ENCODE measurements at places on chromosomes 11 and 22. TPM values are rescaled to one million over a fixed set of nuclear protein-coding genes. Genes with fewer than 3 reads are reported as not detected.

NNMT gene
- total RNA-seq = not detected

HIKESHI gene
- total RNA-seq = 38.2 TPM

CD44 gene
- 742 TPM for total RNA-seq

CHORDC1 gene
- total RNA-seq = 95.6 TPM

SDHD gene
- total RNA-seq = 129 TPM

ART1 gene
- not detected for total RNA-seq

CTSD gene
- 127 TPM for total RNA-seq

EMID1 gene
- 9.6 TPM for total RNA-seq

FJX1 gene
- total RNA-seq = 13.7 TPM

ELF5 gene
- total RNA-seq = 0.32 TPM

QSER1 gene
- total RNA-seq = 48.0 TPM

SPTBN2 gene
- 18.5 TPM for total RNA-seq

UCP3 gene
- 1.3 TPM for total RNA-seq

ESAM gene
- 6.1 TPM for total RNA-seq

MMP13 gene
- total RNA-seq = not detected

SLC7A4 gene
- not detected for total RNA-seq

LRRC32 gene
- 0.54 TPM for total RNA-seq

SLC25A45 gene
- 3.9 TPM for total RNA-seq

POTEH gene
- total RNA-seq = not detected

USP47 gene
- total RNA-seq = 18.9 TPM

P4HA3 gene
- 0.91 TPM for total RNA-seq

APOL4 gene
- not detected for total RNA-seq

IGSF9B gene
- 12.4 TPM for total RNA-seq

OR8A1 gene
- not detected for total RNA-seq

UVRAG gene
- total RNA-seq = 12.3 TPM

FIBIN gene
- not detected for total RNA-seq

C22orf23 gene
- total RNA-seq = 0.47 TPM

MPPED2 gene
- not detected for total RNA-seq
